WTC11 (cell line): ENCODE measurements at places on chromosomes 11 and 22. TPM values are rescaled to one million over a fixed set of nuclear protein-coding genes. Genes with fewer than 3 reads are reported as not detected.

DNA sequence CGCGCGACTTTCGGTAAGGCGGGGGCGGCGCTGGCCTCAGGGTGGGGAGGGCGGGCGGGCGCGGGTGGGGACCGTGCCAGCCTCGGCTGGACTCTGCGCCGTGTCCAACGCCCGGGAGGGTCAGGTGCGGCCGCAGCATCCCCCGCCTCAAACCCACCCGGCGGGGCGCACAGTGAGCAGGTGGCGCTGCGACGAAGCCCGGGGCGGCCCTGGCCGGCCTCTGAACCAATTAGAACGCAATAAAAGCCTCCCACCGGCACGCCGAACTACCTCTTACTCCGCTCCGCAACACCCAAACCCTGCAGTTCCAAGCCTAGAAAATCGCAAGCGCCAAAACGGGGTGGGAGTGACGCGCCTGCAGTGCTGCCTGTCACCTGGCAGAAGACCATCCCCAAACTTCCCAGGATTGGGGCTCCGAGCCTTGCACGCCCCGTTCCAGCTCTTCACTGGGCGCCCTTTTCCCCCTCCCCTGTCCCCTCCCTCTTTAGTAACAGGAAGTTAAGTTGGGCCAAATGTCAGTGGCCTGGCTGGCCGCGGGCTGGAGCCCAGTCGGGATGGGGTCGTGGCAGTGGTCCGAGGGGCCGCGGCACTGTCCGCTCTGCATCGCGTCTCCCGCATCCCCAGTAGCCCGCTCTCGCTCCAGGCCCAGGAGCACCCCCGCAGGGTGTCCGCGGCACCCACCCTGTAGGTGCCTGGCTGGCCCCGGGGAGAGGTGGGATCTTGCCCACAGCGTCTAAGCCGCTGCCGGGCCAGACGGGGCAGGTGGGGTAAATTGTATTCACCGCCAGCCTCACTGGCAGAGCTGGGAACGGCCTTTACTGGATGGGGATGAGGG lies 541 bp downstream of the MICAL2 start:
- peak; percentile 39 for DNase-seq

Gene SAA4
- 0.44 to 0.50 TPM in 2 of 3 replicates, not detected in the other for total RNA-seq

GRCh38 chr22:20587206-20587958 lies 80.0 kb downstream of the MED15 start:
- DNase-seq: no peak

Gene C11orf86
- total RNA-seq: 0.44 to 0.87 TPM (median 0.68 TPM) in 3 replicates

GRCh38 chr11:72832301-72833082 lies 18.3 kb downstream of the ATG16L2 start:
- DNase-seq: no peak

Gene MMP7
- total RNA-seq: 0.23 to 0.50 TPM (median 0.48 TPM) in 3 replicates

Gene FOLR1
- 0.35 to 0.87 TPM (median 0.85 TPM) in 3 replicates for total RNA-seq

GRCh38 chr11:121586750-121587149 lies 134.0 kb upstream of the SORL1-AS1 start:
- DNase-seq: no peak

- peak; percentile 41 for DNase-seq
These were observed 490.4 kb downstream of the MN1 start for GRCh38 chr22:27310966-27311697.

Gene TBX1
- total RNA-seq: 7.9 to 12.8 TPM (median 9.3 TPM) in 3 replicates

Gene MICAL3
- total RNA-seq: 35.6 to 41.2 TPM (median 38.8 TPM) in 3 replicates

Gene GGT1
- total RNA-seq: 33.7 to 41.3 TPM (median 38.8 TPM) in 3 replicates

Gene TCN1
- total RNA-seq: not detected in 3 replicates

DNA sequence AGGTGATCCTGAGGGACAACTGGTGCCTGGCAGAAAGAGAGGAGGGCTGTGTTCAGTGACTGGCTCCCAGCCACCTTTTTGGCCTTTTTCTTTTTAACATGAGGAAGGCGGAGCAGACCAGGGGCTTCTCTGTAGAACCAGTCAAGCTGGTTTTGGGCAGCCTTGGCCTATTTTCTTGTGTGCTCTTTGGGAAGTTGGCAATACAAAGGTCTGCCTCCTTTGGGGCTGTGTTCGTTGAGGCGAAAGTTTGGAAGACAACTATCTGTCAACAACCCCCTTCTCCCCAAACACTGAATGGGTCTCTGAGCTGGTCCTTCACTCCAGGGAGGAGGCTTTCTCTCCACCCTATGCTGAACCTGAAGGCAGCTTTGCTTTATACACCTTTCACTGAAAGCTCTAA lies 8.5 kb downstream of the MARK2 start:
- peak; percentile 36 for DNase-seq

Gene PGGHG
- 74.9 to 111 TPM (median 106 TPM) in 3 replicates for total RNA-seq

- DNase-seq: no peak
These were observed 187.5 kb upstream of the ZBED5 start for GRCh38 chr11:11045156-11045930.

GRCh38 chr22:49951000-49951677 lies 9.4 kb upstream of the PIM3 start:
- DNase-seq: no peak

- no peak for DNase-seq
These were observed 52.7 kb upstream of the CHRM4 start for GRCh38 chr11:46444305-46444704.

GRCh38 chr11:130103296-130103814 lies 33.7 kb downstream of the APLP2 start:
- no peak for DNase-seq

- no peak for DNase-seq
These were observed 136.3 kb upstream of the TEAD1 start for GRCh38 chr11:12537778-12538401.

- DNase-seq: no peak
These were observed 71.6 kb downstream of the MYEOV start for GRCh38 chr11:69365558-69365957.

DNA sequence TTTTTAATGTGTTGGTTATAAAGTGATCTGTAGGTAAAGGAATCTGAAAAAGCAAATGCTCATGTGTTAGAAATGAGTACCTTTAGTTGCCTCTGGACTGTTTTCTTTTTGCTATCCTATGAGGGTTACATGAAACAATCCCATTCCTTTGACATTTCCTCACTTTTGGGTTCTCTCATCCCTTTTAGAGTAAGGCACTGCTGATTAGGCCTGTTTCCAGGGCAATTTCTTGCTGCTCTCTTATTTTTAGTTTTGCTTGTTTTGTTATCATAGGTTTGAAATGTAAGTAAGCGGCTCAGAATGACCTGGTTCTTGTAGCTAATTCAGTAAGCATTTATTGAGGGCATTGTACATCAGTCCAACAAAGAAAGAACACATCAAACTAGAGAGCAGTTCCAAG lies 138.9 kb downstream of the DDX10 start:
- DNase-seq: no peak

DNA sequence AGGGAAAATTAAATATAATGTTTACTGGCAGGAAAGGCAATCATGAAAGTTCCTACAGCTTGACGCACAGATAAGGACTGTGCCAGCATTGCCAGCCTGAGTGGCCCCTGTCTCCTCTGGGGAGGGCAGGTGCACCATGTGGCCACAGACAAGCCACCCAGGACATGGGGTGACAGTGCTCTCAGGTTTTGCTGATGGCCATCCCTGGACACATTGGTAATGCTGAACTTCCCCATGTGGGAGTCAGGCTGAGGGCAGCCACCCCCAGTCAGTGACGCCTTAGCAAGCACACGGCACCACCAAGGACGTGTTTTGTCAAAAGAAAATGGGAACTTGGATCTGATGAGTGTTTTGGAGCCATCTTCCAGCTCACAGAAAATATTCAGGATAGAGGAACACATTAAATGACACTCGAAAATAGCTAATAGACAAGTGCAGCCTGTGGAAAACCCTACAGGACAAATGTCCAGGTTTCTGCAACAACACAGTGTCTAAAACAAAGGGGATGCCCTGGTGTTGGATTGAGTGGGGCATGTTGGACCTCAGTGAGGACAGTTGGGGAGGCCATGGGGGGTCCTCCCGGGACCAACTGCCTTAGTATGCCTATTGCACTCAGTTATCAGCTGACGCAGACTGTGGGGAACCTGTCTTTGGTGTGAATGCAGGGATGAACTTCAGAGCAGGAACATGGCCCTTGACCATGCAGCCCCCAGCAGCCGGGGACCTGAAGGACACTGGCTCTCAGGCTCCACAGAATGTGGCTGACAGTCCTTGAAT lies 1450.5 kb downstream of the BRD1 start:
- DNase-seq: no peak

DNA sequence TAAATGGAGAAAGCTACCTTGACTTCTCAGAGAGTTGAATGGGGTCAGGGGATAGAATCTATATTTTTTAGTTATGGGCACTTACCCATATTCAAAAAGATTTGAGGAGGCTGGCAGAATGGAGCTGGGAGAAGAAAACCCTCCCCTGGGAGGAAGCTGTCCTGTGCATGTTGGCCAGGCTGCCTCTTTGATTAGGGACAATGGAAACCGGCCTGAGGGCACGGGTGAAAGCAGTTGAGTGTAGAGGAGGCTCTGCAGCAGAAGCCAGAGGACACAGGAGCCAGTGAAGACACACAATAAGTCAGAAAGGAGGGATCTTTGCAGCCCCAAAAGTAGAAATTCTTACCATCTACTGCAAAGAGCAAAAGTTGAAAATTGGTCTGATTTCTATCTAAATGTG lies 66.6 kb upstream of the B3GAT1 start:
- DNase-seq: no peak

DNA sequence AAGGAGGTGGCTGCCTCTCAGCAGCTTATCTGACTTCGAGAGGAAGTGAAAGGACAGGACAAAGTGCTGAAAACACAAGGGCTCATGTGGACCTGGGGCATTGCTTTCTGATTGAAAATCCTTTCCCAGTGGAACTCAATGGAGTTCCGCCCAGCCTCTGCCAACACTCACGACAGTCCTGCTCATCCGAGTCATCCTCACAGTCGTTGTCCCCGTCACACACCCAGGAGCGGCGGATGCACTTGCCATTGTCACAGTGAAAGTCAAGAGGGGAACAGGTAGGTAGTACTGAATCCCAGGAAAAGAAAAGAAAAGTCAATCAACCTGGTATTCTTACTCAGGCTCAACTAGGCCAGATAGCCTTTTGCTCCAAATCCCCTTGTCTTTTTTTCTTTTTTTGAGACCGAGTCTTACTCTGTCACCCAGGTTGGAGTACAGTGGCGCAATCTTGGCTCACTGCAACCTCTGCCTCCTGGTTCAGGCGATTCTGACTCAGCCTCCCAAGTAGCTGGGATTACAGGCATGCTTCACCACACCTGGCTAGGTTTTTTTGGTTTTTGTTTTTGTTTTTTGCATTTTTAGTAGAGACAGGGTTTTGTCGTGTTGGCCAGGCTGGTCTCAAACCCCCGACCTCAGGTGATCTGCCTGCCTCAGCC lies 18.1 kb downstream of the LRP4 start:
- DNase-seq: no peak

DNA sequence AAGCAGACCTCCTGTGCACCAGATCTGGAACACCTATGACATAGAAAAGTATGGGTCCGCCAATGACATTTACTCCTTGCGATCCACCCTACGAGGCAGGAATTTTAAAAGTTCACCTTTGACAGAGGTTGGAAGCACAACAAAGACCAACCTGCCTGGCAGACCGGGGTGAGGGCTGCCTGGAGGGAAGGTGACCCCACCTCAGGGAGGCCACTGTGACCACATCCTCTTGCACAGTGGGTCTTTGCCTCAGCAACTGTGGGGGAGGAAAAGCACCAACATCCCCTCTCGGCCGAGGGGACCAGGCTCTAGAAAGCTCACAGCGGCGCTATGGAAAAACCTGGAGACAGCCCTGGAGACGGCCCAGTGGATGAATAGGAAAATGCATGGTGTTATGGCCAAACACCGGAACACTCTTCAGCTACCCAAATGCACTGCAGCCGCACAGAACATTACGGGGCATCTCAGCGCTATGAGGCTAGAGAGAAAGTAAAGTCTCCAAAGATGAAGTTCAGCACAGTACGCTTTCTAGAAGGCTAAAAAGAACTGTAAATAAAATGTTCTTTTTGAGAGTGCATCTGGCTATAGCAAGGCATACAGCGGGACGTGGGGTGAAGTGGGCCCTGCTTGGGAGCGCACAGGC lies 1.8 kb upstream of the SHISAL1 start:
- no peak for DNase-seq

DNA sequence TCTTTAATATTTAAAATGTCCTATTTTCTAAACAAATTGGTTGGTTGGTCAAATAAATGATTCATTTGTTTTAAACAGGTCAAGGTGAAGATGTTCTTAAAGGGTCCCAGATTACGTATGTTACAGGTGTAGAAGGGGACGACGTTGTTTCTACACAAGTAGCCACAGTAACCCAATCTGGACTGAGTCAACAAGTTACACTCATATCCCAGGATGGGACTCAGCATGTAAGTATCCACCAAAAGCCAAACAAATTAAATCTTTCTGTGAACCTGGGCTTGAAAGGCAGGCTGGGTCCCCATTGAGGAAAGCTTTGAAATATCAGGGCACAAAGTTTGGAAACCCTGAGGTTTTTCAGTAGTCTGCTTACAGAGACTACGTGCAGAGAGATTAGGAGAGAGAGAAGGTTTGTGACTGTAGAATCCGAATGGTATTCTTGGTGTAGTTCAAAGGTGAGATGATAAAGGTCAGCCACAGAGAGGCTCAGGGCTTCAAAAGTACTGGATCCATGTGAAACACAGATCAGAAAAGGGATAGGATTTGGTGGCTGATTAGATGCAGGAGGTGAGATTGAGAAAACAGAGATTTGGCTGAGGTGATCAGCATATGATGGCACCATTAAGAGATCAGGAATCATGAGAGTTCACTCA lies 51.7 kb downstream of the ZNF143 start:
- DNase-seq: no peak
